ENCODE measurements at places on chromosomes 5 and 9. TPM values are rescaled to one million over a fixed set of nuclear protein-coding genes. Genes with fewer than 3 reads are reported as not detected.

- no peak for DNase-seq
These were observed 644.6 kb upstream of the RGMB start for GRCh38 chr5:98128846-98129245.

- peak; percentile 96 for DNase-seq
These were observed 18.2 kb upstream of the DCP2 start for GRCh38 chr5:112958093-112959088.

DNA sequence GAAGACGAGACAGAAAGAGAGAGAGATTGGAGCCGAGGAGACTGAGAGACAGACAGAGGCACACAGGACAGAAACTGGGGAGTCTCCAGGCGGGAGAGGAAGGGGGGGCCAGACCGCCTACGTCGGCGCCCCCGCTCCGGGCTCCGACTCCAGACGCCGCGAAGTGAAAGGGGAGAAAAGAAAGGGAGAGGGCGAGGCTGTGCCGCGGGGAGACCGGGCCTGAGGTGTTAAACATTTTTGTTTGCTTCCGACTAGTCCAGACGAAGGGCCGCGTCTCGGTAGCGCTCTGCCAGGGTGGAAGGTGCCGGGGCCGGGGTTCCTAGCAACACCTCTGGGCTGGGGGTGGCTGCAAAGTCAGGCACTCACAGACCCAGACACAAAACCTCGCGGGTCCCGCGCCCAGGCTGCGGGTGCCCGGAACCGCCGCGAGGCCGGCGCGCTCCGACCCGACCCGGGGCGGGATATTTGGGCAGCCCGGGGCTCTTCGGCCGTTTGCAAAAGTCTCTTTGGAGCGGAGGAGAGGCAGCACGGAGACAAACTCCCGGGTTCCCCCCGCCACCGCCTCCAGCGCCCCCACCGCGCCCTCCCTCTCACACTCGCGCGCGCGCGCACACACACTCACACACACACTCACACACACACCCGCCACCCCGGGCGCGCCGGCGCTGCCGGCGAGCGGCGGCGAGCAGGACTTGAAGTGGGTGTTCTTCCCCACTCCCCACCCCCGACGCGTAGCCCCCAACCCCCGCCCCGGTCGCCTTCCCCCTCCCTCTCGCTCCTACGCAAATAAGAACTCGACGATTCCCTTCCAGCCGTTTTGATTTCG, 626 bp upstream of the FST start:
- DNase-seq, result no peak

DNA sequence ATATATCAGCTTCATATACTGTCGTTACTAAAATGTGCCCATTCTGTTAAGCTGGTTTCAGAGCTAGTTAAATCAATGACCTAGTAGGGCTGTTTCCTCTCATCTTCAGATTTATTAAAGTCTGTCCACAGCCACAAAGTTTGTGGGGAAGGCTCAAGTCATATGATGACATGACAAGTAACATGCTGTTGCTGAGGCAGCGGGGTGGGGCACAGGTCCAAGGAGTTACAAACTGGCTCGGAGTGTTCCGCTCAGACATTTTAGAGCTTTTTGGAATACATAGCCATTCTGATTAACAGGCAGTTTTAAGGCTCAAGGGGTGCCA, 2.7 kb upstream of the ANP32B start:
- no peak for DNase-seq

DNA sequence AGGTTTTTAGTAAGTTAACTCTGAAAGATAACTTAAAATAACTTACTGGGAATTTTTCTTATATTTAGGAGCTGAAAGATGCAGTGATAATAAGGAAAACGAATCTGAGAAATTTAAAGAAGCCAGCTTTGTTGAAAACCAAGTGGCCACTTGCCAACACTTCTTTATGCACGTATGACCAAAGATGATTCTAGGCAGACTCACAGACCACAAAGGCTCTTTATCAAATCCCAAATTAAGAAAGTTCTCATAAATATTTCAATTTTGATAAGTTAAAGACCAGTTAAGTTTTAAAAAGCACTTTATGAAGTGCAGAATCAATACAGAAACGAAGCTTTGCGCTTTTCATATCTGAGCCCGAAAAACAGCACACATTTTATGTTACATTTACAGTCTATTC, 1.5 kb downstream of the AFF4 start:
- DNase-seq, result peak; percentile 46

DNA sequence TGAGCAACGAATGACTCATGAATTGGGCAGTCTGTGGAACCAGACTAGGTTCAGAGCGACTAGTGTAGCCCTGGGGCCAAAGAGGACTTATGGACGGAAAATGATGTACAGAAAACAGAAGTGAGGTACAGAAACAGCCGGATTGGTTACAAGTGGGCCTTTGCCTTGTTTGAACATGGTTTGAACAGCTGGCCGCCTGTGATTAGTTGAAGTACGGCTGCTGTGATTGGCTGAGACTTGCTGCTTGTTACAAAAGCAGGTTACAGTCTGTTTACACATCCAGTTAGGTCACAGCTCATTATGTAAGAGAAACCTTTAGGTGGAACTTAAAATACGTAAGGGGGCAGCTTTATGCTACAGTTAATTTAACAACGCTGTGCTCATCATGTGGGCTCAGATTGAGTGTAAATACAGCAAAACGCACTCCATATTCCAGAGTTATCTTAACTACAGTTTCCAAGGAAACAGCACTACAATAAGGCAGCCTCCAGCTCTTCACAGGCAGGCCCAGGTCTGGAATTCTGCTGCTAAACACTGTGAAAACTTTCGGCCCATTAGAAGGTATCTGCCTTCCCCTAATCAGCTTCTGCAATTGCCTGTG, 6.5 kb downstream of the AMACR start:
- DNase-seq, result no peak

Gene NR5A1
- not detected for total RNA-seq

GRCh38 chr9:86353655-86354010, 577 bp downstream of the TUT7 start:
- DNase-seq, result peak; percentile 56

Gene FOXI1
- not detected for total RNA-seq

Gene FOXD1
- total RNA-seq, result 0.20 TPM

- DNase-seq, result no peak
These were observed 105.5 kb downstream of the RICTOR start for GRCh38 chr5:38968665-38969064.
